ENCODE measurements at places on chromosomes 3 and 15. TPM values are rescaled to one million over a fixed set of nuclear protein-coding genes. Genes with fewer than 3 reads are reported as not detected.
A peak's percentile ranks its signal among the peaks of the same experiment; 100 is the strongest.

DNA sequence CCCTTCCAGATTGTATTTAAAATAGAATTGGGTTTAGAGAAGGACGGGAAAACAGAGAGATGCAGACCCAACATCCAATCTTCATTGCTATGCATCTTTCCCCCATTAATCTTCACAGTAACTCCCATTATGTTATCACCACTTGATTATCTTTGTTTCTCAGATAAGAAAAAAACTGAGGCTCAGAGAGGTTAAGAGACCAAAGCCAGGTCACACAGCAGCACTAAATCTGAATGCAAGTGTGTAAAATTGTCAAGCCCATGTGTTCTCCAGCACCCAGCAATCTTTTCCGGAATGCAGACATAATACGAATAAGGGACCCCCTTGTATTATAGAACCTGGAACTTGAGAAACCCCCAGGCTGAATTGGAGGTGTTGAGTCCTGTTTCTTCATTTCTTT is 80.5 kb upstream of the TRIM42 start:
- DNase-seq, result no peak

- no peak for DNase-seq
Measured at GRCh38 chr3:146138902-146139301, 22.1 kb downstream of the PLOD2 start.

Gene DPPA2
- total RNA-seq, result not detected

Gene REC114
- total RNA-seq, result not detected

GRCh38 chr3:41915353-41915752 is 46.5 kb downstream of the ULK4 start:
- no peak for DNase-seq

DNA sequence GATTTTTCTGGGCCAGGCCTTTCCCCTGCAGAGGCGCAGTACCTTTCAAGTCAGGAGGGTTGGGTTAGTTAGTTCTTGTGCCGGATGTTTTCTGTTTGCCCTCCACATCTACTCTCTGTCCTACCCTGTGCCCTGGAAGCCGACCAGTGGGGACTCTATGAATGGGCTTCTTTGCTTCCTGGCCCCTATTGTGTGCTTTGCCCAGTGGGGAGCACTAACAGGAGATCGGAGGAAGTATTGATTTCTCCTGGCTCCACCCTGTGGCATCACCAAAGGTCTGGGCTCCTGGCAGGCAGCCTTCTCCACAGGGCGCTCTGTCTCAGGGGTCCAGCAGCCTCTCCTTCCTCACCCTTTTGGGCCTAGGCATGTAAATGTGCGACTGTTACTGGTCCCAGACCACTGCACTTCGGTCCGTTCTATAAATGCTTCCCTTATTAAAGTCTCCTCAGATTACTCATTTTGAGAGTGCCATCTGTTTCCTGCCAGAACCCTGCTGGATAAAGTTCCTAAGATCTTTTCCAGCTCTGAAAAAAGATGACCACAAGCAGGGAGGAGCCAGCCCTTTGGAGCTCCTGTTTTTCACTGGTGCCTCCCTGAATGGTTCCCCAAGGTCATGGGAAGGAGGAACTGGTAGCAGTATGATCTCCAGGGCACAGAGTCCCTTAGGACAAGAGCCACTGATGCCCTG is 44.5 kb downstream of the CTDSPL start:
- DNase-seq, result peak; percentile 54

Gene CAMK2N2
- 10.5 TPM for total RNA-seq

Gene ZIC4
- total RNA-seq, result not detected

DNA sequence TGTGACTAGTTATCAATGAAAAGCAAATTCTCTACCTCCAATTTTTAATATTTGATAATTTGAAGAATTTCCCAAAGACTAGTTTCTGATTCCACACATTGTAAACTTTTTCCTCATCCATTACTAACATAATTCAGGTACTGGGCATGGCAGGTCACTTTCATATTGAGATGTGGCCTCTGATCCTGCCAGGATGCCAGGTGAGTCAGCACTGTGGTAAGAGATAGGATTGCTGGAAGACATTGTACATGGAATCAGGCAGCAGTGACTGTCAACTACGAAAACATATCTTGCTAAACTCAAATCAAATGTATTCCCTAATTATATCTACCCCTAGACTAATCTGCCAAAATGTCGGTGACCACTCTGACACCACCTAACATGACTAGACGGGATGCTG is 33.2 kb upstream of the POU1F1 start:
- peak; percentile 53 for DNase-seq

DNA sequence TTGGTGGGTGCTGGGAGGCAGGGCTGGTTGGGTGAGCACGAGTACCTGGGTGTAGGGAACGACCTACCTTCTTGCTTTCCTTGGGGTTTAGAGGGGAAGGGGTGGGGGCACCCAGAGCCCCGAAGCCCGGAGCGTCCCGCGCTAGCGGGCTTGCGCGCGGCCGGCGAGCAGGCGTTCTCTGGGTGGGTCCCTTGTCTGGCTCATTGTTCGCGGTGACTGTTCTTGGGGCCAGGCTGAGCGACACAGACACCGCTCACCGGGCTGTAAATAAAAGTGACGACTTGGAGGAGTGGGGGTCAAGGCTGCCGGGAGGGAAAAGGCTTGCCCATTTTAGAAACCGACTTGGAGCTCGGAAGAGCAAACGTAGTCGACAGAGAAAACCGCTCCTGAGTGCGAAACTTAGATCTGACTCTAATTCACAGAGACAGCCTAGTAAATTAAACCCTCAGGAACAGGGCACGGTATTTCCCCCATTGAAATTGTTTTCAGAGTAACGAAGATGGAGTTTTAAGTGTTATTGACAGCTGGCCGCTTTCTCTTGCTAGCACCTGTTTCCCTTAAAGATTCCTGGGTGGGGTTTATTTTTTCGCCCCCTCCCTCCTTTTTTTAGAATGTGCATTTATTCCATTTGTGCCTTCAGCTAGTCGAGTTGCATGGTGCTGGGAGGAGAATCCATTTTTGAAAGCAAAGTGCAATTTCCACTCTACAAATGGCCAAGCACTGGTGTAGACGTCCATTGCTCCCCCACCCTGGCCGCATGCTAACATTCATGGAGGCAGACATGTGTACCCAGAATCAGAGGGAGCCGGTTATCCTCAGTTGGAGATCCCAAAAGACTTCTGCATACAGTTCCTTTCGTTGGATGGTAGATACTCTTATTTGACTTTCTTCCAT is 532.1 kb upstream of the SEMA6D start:
- DNase-seq, result no peak

Gene RTP4
- total RNA-seq, result 0.26 TPM

Gene CFAP161
- 0.39 TPM for total RNA-seq

DNA sequence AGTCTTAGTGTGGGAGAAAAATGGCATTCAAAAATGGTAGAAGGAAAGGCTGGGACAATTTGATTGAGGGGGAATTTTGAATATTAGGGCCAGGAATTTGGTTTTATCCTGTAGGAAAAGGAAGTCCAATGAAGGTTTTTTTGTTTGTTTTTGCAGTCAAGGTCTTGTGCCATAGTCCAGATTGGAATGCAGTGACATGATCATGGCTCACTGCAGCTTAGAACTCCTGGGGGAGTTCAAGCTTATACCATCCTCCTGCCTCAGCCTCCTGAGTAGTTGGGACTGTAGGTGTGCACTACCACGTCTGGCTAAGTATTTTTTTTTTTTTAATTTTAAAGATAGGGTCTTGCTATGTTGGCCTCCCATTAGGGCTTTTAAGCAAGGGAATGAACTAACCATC is 2.6 kb upstream of the SLC6A11 start:
- no peak for DNase-seq

DNA sequence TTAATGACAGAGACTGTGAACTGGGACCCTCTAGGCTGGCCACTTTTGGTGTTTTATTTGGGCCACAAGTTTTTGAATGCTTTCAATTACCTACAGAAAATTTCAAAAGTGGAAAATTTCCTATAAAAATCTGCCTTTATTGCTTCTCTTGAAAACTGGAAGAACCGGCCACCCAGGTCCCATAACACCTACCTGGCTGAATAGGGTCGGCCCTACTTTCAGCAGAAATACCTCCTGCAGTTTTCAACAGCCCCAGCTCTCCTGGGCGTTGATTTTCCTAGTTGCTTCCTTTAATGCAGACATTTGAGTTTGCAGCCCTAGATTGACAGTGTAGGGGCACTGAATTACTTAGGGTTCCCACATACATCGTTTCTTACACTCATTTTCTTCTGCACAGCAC is 719 bp upstream of the SRPRB start:
- DNase-seq, result no peak

- peak; percentile 44 for DNase-seq
Measured at GRCh38 chr3:53806182-53807116, 39.8 kb downstream of the CHDH start.

GRCh38 chr3:62607287-62608029 is 234.1 kb upstream of the FEZF2 start:
- DNase-seq, result peak; percentile 93

GRCh38 chr3:132542577-132542976 is 54.5 kb upstream of the ACKR4 start:
- DNase-seq, result no peak

GRCh38 chr3:144549166-144549565 is 577.5 kb downstream of the DIPK2A start:
- DNase-seq, result peak; percentile 32

GRCh38 chr15:30043211-30043655 is 39.5 kb upstream of the GOLGA8J start:
- DNase-seq, result peak; percentile 16

- no peak for DNase-seq
Measured at GRCh38 chr3:98657457-98657856, 64.0 kb upstream of the CPOX start.

GRCh38 chr3:65545429-65545828 is 493.3 kb downstream of the MAGI1 start:
- DNase-seq, result peak; percentile 70

Data from HT1080 (cell line).